WERI-Rb-1 (cell line): ENCODE measurements at places on chromosomes 5 and 9.

- DNase-seq: no peak
Observed at GRCh38 chr5:111699976-111700375, 57.0 kb downstream of the NREP start.

DNA sequence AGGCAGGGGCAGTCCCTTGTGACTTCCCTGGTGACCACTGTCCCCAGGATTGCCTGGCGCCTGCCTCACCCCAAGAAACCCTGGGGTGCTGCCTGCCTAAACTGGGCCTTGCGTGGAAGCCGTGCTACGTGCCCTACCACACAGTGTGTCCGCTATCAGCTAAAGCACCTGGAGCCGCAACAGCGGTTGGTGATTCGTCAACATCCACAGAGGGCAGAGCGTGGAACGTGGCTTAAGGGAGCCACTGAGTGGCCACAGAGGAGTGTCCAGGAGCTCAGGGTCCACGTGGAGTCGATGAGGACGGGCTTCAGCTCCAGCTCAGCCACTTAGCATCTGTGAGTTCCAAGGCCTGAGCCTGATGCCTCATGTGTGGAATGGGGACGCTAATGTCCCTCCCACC is 25.3 kb downstream of the LAMC3 start:
- no peak for DNase-seq

DNA sequence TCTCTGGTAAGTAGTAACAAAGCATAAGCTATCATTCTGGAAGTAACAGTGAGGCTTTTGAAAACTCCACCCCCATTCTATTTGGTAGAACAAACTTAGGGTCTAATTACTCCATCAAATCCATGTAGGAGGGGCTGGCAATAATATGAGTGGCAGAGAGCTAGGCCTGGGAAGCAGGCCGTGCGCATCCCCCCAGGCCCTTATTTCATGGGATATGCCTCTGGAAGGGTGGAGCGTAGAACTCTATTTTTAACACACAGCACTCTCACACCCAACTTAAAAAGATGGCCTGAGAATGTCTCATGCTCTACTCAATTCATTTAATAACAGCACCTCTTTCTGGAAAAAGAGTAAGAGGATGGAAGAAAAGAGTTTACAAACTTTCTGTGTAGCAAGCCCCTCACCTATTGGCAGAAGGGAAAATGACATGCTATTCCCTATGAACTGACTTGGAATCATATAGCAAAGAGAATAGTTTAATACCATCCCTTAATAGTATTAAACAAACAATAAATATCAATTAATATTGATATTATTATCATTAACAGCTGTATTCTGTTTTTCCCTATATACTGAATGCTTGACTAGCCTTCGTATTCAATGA is 233.2 kb downstream of the KCTD16 start:
- no peak for DNase-seq

- no peak for DNase-seq
Observed at GRCh38 chr5:179823937-179824744, 3.4 kb downstream of the SQSTM1 start.

GRCh38 chr5:102765350-102765749 is 10.2 kb downstream of the PAM start:
- no peak for DNase-seq

- DNase-seq: no peak
Observed at GRCh38 chr9:89923961-89924504, 319.2 kb downstream of the GADD45G start.

- DNase-seq: no peak
Observed at GRCh38 chr5:123261752-123262151, 161.5 kb downstream of the CEP120 start.
